ENCODE measurements at places on chromosomes 13 and 19.
A peak's percentile ranks its signal among the peaks of the same experiment; 100 is the strongest.

DNA sequence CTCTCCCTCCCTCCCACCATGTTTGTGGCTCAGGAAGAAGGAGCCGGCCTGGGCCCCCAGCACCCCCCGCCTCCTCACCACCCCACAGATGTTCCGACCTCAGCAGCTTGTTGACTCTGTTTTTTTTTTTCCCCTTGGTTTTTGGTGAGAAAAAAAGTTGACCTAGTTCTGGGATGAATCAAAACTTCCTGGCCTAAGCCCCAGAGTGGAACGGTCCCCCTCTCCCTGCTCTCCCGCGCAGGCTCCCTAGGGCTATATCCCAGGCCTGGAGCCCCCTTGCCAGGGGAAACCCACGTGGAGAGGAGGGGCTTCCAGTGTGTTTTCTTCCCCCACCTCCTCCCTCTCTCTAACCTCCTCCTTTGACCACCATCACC is 4.0 kb downstream of the COL5A3 start:
- no peak for DNase-seq

DNA sequence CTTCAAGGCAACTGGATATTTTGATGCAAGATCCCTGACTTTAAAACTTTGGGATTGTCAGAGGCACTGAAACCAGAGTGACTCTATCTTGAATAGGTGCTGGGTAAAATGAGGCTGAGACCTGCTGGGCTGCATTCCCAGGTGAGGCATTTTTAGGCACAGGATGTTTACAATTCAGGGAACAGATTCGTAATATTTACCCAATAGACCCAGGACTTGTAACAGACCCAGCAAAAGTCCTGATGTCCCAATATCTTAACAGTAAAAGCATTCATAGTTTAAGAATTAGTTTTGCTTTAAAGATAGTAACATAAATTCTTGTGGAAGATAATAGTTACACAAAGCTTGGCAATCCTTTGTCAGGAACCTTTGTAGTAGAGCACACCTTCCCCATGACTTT is 166.2 kb downstream of the FGF14 start:
- DNase-seq: no peak

- DNase-seq: no peak
These were observed 166.9 kb downstream of the GPC5 start for GRCh38 chr13:91565296-91565695.

DNA sequence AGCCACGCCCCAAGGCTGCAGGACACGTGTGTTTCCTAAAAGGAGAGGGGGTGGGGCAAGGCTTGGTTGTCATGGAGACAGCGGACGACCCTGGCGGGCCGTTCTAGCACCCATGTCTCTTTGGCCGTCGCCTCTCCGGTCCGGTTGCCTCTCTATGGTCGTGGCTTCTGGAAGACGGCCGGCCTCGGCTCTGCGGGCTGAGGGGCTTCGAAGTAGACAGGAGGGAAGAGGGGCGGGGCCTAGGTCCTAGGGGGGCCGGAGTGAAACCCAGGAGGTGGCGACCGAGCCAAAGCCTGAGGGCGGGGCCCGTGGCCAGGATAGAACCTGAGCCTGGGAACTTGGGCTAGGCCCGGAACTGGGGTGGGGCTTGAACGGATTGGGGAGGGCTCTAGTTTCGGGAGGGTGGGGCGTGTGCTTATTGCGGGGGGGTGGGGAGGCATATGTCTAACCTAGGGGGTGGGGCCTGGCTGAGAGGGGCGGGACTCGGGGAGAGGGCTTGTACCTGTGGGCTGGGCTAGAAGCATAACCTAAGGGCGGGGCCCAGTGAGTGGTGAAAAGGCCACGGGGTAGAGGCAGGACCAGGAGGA is 750 bp upstream of the SLC27A1 start:
- peak; percentile 89 for DNase-seq

GRCh38 chr13:112726016-112726767 is 36.4 kb downstream of the ATP11A start:
- no peak for DNase-seq

GRCh38 chr13:113076681-113077401 is 28.8 kb upstream of the F7 start:
- DNase-seq: no peak

Data from stimulated activated CD4-positive, alpha-beta T cell treated with anti-CD3 and anti-CD28 coated beads, Interleukin-4, amount 100 ng/mL, for 1 hour (primary cell).